ENCODE measurements at places on chromosomes 13 and 19. TPM values are rescaled to one million over a fixed set of nuclear protein-coding genes. Genes with fewer than 3 reads are reported as not detected.

The CAMSAP3 gene
- 0.19 TPM for total RNA-seq

GRCh38 chr19:55486971-55487923 lies 989 bp upstream of the SSC5D start:
- no peak for DNase-seq

GRCh38 chr13:22596171-22596863 lies 584.5 kb upstream of the SGCG start:
- no peak for DNase-seq

DNA sequence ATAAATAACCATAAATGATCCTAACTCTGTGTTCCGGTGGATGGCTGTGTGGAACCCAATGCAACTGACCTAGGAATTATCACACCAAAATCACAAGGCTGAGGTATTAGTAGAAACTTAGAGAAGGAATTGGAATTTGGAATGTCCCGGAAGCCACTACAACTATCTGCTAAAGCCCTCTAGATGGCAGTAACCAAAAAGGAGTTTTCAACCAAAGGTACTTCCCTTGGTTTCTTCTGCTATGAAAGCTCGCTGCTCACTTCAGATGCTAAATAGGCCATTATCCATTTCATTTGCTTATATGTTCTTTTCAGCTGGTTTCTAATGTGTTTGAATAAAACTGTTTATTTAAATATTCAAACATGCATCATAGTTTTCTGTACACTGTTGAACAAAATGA lies 1589.1 kb upstream of the SPRY2 start:
- DNase-seq: no peak

The RGCC gene
- total RNA-seq: 146 TPM

- DNase-seq: no peak
These were observed 6.4 kb downstream of the CCDC8 start for GRCh38 chr19:46406976-46407375.

- DNase-seq: no peak
These were observed 8.4 kb upstream of the C13orf46 start for GRCh38 chr13:113982296-113982661.

All from CD4-positive, alpha-beta memory T cell (primary cell).